Lung microvascular endothelial cell (primary cell): ENCODE measurements at places on chromosomes 16 and 17. TPM values are rescaled to one million over a fixed set of nuclear protein-coding genes. Genes with fewer than 3 reads are reported as not detected.

DNA sequence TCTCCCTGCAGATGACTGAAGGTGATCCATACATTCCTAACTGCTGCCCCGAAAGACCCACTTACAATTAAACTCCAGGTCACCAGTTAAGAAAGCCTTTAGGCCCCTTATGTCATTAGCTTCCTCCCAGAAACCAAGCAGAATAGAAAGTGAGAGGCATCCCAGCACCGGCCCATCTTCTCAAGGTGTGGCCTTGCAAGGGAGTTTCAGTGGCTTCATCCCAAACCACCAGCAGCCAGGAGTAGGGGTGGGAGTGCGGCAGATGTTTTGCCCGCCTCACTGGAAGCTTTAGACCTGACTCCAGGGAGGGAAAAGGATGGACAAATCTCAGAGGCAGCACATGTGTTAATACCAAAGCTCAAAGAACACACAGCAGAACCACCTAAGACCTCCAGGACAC, 5.1 kb downstream of the ZFHX3 start:
- DNase-seq: no peak

The FOXC2 gene
- total RNA-seq: 1.5 and 1.8 TPM in 2 replicates

DNA sequence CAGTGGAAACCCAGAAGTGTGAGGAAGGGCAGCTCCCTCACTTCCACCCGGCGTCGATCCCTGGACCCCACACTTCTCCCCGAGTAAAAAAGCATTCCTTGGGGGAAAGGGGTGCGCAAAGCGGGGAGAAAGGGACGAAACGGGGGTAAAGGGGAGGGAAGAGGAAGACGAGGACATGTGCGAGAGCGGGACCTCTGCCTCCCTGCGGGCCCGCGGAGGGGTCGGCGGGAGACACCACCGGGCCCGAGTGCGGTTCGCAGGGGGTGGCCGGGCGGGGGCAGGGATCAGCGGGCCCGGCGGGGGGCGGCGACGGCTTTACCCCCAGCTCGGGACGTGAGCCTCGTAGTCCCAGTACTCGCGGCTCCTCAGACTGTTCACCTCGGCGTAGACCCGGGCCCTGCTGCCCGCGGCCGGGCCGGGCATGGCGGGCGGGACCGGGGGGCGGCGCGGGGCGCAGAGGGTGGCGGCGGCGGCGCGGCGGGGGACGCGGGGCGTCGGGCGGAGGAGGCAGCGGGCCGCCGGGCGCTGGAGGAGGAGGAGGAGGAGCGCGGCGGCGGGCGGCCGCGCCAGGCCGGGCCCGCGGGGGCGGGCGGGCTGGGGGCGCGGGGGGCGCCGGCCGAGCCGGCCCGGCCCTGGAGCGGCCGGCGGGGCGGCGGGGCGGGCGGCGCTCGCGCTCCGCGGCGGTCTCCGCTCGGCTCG, 443 bp downstream of the CSNK2A2 start:
- peak; percentile 16 for DNase-seq

DNA sequence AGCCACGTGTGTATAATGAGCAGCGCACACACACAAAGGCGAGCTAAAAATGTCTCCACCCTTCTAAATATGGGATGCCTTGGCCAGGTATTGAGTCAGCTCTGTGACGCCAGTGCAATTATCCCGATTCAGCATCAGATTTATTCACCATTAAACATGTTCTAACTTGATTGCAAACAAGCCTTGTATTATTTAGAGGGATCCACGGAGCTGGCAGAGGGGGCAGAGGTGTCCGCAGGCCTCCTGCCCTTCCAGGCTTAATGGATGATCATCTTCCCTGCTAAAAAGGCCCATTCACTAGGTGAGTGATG, 591.7 kb downstream of the MAF start:
- DNase-seq: no peak

DNA sequence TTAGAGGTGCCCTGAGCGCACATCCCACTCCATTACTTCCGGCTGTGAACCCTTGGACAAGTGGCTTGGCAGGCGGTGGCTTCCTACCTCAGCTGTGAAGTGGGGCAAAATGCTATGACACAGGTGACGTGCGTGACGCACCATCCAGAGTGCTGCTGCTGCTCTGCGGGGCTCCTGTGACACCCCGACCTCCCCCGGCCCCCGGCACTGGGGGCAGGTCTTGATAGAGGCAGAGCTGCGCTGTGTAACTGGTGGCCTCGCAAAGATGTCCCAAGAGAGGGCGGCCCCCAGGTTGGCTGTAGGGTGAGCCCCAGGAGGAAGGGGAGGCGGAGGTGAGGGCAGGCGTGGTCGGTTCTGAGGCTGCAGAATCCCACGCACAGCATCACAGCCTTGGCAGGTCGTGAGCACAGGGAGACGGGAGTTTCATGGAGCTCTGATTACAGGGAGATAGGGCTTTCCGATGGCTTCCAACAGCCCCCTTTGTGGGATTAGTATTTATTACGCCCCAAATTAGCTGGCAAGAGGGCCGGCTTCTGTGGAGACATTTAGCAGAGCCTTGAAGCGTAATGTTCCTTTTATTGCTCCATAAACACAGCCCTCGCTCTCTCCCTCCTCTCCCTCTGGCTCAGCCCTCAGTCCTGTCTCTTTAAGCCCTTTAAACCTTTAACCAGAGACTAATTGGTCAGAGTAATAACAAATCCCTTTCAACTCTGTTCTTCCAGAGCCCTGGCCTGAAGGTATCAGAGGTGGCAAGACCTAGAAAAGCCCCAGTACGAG, 328.1 kb downstream of the C16orf95 start:
- no peak for DNase-seq

DNA sequence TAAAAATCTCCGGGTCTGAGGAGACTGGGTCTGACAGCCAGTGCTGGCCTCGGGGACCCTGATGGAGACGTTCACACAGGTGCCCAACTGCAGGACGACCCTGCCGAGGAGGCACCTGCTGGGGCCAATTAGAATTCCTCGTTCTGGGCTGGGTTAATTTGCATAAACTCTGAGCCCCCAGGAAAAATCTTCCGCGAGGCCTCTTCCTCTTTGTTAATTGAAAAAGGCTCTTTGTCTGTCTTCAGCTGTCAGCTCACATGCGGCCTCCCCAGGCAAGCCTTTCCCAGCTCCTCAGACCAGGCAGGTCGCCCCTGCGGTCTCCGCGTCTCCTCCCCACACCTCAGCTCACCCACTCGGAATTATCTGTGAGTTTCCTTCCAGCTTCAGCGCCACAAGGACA, 400.2 kb downstream of the SEC14L1 start:
- DNase-seq: no peak

The SMTNL2 gene
- total RNA-seq: not detected in 2 replicates

- DNase-seq: peak; percentile 16
Measured at GRCh38 chr17:41540921-41541625, 13.0 kb upstream of the KRT19 start.

The AOC2 gene
- 0.22 and 0.40 TPM in 2 replicates for total RNA-seq

The DDX42 gene
- total RNA-seq: 36.6 and 45.2 TPM in 2 replicates

The TM4SF5 gene
- not detected in 2 replicates for total RNA-seq

DNA sequence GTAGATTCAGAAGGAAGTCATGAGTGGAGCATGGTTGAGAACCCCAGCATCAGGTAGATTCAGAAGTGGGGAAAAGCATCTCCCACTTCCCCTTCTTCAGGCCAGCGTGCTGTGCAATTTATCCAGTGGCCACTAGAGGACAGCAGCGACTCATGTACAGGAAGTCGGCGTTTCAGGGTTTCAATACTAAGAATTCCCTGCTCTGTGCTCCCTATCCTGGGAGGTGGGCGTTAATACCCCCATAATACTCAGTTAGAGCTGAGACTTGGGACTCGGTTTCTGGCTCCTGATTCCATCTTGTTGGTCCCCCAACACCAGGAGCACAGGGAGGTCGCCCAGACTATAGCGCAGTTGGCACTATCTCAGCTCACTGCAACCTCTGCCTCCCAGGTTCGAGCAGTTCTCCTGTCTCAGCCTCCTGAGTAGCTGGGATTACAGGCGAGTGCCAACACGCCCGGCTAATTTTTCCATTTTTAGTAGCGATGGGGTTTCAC, 75.3 kb upstream of the AMZ2 start:
- peak; percentile 69 for DNase-seq

DNA sequence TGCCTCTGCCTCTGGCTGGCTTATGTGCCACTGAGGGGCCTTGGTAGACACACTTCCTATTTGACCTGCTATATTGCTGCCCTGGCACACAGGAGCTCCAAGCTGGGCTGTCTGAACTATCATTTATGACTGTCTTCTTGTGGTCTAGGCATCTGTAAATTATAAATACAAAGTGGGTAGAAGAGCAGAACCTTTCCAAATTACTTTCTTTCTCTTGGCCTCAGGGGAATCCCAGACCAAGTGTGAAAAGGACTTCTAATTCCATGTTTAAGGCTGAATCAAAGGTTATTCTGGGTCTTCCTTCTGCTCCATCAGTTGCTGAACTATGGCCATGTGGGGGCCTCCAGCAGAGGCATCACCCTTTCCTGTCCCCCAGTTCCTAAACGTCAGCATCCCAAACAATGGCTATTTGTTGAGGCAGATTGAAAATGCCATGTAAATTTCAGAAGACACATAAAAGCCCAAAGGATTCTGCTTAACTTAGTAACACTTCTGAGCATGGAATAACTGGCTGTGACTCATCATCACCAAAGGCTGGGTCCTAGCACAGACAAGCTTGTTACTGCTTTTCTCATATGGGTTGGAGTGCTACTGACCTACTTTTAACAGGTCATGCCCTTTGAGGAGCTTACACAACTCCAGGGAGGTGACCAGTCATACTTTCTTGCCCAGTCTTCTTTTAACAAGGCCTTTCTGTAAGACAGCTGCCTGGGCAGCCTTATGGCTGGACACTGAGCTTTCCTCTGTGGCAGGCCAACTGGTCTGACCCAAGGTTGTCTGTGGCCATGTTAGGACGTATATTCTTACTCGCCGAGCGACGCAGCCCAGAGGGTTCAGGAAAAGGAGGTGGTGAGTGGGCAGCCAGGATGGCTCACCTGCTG, 154.8 kb downstream of the VPS53 start:
- peak; percentile 28 for DNase-seq

The KRTAP4-9 gene
- total RNA-seq: not detected in 2 replicates

GRCh38 chr17:11264183-11264871, 23.3 kb downstream of the SHISA6 start:
- DNase-seq: no peak

DNA sequence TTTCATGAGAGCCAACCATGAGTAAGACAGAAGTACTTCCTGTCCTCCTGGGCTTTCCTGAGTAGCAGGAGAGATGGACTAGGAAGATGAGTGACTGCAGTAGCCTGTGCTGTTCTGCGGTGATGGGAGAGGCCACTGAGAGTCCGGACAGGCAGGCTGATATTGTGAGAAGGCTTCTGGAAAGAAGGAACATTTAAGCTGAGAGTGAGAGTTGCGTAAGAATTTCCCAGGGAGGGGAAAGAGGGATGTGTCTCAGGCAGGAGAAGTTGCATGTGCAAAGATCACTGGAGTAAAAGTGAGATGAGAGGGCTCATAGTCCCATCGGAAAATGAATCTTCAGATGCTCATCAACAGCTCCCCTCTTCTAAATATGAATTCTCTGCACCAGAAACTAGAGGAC, 258.3 kb downstream of the RBFOX1 start:
- DNase-seq: no peak

DNA sequence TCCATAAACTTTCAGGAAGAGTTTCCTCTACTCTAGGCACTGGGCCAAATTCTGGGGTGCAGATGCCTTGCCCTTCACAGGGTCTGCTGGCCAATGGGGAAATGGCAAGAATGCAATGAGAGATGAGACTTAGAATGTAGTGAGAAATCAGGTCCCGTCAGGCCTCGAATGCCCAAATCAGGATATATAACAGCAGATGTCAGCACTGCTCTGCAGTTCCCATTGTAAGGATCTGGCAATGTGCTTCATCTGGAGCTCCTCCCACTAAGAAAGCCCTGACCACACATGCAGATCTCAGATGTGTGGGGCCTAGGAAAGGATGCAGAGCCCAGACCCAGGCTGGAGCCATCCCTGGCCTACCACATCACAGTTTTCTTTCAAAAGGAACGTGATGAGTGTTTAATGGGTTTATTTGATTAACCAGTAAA, 13.9 kb upstream of the LPCAT2 start:
- peak; percentile 90 for DNase-seq

The KREMEN2 gene
- not detected in 2 replicates for total RNA-seq

The MAF gene
- total RNA-seq: 23.8 and 70.0 TPM in 2 replicates

The GLP2R gene
- total RNA-seq: under 0.01 TPM in 1 of 2 replicates, not detected in the other

The ITGB4 gene
- 17.7 and 29.0 TPM in 2 replicates for total RNA-seq

- no peak for DNase-seq
Measured at GRCh38 chr16:49452578-49452977, 79.0 kb downstream of the C16orf78 start.

DNA sequence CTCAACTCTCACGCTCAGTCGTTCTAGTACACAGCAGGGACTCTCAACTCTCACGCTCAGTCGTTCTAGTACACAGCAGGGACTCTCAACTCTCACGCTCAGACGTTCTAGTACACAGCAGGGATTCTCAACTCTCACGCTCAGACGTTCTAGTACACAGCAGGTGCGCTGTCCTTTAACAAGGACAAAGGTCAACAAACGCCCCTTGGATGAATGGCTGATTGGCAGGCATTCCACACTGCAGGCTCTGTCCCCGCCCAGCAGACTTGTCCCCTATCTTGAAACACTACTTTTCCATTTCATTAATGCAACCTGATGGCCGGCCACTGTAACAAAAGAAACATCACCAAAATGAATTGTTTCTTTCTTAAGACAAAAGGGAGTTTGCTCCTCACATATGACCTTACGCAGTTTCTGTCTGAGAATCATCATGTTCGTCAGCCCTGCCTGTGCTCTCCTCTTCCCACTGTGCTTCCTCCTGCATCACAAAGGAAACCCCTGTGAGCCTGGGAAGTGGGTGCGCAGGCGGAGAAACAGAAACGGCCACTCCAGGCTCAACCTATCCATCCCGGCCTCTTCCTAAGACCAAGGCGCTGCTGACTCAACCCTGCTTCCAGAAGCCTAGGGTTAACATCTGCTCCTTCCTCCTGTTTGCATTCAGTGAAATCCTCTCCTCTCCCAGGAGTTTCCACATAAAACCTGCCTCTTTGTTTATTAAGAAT, 59.8 kb downstream of the ANKRD11 start:
- no peak for DNase-seq

GRCh38 chr16:5438591-5438990, 341.0 kb upstream of the EEF2KMT start:
- no peak for DNase-seq

GRCh38 chr16:82156761-82157533, 13.1 kb downstream of the MPHOSPH6 start:
- no peak for DNase-seq

- DNase-seq: peak; percentile 49
Measured at GRCh38 chr17:51298508-51299371, 38.4 kb downstream of the UTP18 start.

The CD300E gene
- total RNA-seq: not detected in 2 replicates

The MIF4GD gene
- total RNA-seq: 7.4 and 7.5 TPM in 2 replicates
